ENCODE measurements at places on chromosomes 6 and 20.

- no peak for DNase-seq
Observed at GRCh38 chr20:22106308-22106938, 401.0 kb downstream of the PAX1 start.

DNA sequence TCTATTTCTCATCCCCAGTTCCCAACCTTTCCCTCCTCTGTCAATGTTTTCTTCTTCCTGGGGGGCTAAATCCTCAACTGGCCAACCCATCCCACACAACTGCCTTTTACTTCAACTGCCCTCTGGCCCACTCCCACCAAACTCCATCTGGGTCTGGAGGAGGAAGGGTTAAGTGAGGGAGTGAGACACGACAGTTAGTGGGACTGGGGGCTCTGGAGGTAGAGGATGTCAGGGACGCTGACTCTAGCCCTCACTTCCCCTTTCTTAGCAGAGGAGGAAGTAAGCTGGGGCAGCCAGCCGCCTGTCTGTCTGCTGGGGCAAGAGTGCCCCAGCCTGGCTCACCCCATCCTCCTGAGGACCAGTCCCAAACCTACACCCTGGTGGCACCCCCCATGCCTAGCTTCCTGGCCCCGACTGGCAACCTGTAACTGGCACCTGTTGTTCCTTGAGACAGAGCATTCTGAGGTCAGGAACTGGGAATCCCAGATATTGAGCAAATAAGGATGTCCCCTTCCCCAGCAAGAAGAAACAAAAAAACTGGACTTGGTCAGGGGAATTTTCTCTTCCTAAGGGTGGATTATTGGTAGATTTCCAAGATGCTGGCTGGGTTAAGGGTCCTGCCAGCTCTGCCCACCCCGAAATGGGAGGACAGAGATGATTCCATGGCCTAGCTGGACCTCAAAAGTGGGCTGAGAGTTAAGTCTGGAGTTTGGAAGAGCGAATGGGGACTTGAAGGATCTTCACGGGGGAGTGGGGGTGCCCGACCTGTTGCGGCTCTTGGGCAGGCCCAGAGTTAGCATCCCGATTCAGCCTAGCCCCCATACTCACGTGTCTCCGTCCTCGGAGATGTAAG is 971 bp downstream of the NFKBIE start:
- DNase-seq: peak; percentile 46

GRCh38 chr6:138647006-138647405 is 126.6 kb upstream of the CCDC28A start:
- no peak for DNase-seq

- DNase-seq: peak; percentile 17
Observed at GRCh38 chr6:125858427-125859320, 67.9 kb downstream of the NCOA7 start.

- no peak for DNase-seq
Observed at GRCh38 chr6:134870677-134871498, 79.0 kb downstream of the ALDH8A1 start.

- no peak for DNase-seq
Observed at GRCh38 chr6:89542866-89543265, 95.7 kb downstream of the LYRM2 start.

GRCh38 chr6:166582258-166582657 is 4.2 kb downstream of the RAMACL start:
- DNase-seq: no peak

DNA sequence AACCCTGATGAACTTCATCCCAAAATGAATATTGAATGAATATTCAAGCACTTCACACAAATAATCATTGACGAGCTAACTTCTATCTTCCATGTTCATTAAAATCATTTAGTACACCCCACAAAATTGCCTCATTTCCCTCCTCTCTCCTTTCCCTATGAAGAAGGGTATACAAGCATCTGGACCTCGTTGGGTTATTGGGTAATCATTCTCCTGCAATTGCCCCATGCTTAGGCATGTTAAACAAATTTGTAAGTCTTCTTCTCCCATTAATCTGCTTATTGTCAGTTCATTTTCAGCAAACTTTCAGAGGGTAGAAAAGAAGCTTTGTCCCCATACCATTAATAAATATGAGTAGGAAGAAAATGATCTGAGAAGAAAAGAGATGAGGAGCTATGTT is 27.6 kb downstream of the PRKN start:
- no peak for DNase-seq

GRCh38 chr20:52025938-52026337 is 165.6 kb downstream of the ZFP64 start:
- DNase-seq: no peak

- no peak for DNase-seq
Observed at GRCh38 chr20:39397646-39398045, 435.5 kb downstream of the DHX35 start.
